ENCODE measurements at places on chromosomes 7 and 10. TPM values are rescaled to one million over a fixed set of nuclear protein-coding genes. Genes with fewer than 3 reads are reported as not detected.

TRIL gene
- total RNA-seq, result not detected

DDC gene
- total RNA-seq, result not detected

PPRC1 gene
- total RNA-seq, result 35.6 TPM

COPG2 gene
- 8.5 TPM for total RNA-seq
